ENCODE measurements at places on chromosomes 1 and 21.
A peak's percentile ranks its signal among the peaks of the same experiment; 100 is the strongest.

GRCh38 chr1:151372058-151372934 is at the start of gene SELENBP1:
Gene SELENBP1 (minus strand): TSS chr1:151372705. CDS start chr1:151372641, 64 bp downstream.
- peak; percentile 77 for DNase-seq

DNA sequence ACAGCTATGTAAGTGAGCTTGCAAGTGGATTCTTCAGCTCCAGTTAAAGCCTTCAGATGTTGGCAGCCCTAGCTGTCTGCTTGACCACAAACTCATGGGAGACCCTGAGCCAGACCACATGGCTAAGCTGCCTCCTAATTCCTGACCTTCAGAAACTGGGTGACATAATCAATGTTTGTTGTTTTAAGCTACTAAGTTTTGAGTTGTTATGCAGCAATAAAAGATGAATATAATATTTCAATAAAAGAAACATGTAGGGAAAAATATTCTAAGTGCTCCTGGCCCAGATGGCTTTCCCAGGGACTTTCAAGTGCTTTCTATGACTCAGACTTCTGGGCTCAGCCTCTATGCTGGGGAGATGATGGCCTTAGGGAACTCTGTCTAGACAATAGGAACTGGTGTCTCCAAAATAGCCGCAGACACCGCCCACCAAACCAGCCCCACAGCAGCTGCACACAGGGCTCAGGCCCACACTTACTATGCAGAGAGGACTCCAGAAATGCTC is 20.3 kb upstream of the AZIN2 start:
- no peak for DNase-seq

DNA sequence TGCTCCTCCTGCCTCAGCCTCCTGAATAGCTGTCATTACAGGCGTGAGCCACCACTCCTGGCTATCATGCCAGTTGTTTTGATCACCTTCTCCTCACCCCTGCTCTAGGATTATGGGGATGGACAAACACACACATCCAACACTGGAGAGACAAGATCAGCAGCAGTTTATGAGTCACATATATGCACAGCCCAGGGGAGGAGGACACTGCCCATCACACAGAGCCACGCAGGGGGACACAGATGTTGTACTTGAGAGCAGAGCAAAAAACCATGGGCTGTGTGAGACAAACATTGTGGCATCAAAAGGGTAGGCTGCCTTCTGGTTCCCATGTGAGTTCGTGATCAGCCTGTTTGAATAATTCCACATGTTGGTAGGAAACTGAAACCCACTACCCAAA is 32.1 kb downstream of the EDARADD start:
- no peak for DNase-seq

- DNase-seq, result no peak
Observed at GRCh38 chr1:108645564-108646184, 15.2 kb downstream of the HENMT1 start.

GRCh38 chr1:155946633-155947219 is 5.3 kb downstream of the RXFP4 start:
- no peak for DNase-seq

- no peak for DNase-seq
Observed at GRCh38 chr1:239354231-239354630, 32.1 kb upstream of the CHRM3 start.

- peak; percentile 92 for DNase-seq
Observed at GRCh38 chr1:156090840-156091188, 8.5 kb upstream of the MEX3A start.

- DNase-seq, result no peak
Observed at GRCh38 chr1:87274851-87275250, 53.8 kb upstream of the LMO4 start.

- peak; percentile 24 for DNase-seq
Observed at GRCh38 chr1:68313735-68314134, 81.4 kb upstream of the WLS start.

GRCh38 chr21:45846373-45847160 is 135.0 kb upstream of the COL6A1 start:
- no peak for DNase-seq

DNA sequence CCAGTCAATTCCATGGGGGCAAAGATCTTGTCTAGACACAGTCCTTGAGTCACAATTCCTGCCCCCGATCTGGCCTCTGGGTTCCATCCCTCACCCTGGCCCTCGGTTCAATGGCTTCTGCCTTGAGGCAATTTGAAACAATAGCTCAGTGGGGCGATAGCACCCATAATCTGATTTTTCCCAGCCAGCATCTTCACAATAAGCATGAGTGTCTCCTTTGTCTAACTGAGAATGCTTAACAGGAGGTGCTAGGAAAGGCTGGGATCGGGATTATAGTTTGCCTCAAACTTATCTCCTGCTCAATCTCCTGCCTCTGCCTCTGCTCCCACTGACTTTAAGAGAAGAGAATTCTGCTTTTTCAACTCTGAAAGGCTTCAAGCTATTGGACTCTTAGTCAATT is 293.9 kb upstream of the PROX1 start:
- DNase-seq, result peak; percentile 24

DNA sequence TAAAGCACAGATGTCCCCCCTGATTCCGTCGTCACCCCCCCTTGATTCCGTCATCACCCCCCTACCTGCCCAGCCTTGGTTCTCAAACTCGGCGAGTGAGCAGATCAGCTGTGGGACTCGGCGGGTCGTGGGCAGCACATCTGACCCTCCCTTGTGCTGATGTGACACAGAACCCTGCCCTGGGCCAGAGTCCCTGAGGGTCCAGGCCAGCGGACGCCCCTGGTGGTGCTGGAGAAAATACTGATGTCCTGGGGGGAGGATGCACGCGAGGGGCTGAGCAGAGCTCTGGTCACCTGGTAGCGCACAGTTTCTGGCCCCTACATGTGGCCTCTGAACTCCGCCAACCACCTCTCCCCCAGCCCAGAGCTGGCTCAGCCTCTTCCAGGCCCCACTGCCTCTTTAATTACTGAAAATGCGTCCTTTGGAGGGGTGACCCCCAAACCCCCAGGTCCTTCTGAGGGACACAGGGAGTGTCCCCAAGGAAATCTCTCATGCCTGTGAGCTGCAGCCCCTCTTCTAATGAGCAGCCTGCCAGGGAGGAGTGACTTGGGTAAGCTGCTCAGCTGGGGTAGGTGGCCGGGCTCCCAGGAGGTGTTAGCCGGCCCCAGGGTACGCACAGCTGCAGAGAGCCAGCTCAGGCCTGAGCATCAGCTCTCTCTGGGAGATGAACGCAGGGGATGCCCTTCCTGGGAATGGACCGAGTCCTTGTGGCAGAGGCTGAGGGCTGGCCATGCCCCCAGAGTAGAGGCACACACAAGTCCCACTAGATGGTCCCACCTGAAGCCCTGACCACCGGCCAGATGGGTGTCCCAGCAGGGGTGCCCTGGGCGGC is 129.5 kb upstream of the ARHGEF16 start:
- DNase-seq, result no peak

DNA sequence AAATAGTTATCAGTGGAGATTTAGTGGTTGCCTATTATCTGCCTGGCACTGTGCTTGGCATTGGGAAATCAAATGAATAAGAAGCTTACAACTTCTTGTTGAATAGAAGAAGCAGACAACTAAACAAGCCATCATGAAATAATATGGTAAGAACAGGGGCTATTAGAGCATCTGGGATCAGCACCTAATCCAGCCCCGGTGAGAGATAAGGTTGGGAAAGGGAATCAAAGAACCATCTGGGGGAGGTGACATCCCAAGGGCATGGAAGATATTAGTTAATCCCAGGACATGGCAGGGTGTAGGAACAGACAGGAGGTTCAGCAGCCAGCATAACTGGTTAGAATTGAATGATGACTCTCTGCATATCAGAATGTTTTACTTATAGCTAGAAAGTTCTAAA is 36.3 kb upstream of the SUCO start:
- DNase-seq, result no peak

- DNase-seq, result no peak
Observed at GRCh38 chr1:67629370-67630075, 55.5 kb upstream of the GADD45A start.

DNA sequence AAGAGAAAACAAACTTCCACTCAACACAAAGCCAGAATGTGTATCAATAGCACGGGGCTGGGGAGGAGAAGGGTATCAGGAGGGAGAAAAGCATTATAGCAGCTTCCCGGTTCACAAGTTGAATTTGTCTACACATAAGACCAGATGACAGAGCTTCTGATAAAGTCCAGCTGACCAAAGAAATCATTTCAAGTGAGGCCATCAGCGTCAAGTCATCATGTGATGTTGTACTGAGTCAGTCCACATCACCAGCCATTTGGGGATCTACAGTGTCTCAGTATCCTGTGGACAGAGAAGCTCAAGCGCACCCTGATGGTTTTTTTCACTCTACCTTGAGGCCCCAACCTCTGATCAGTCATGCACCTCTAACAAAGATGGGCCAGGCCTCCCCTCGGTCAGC is 33.0 kb downstream of the SETD4 start:
- DNase-seq, result no peak

DNA sequence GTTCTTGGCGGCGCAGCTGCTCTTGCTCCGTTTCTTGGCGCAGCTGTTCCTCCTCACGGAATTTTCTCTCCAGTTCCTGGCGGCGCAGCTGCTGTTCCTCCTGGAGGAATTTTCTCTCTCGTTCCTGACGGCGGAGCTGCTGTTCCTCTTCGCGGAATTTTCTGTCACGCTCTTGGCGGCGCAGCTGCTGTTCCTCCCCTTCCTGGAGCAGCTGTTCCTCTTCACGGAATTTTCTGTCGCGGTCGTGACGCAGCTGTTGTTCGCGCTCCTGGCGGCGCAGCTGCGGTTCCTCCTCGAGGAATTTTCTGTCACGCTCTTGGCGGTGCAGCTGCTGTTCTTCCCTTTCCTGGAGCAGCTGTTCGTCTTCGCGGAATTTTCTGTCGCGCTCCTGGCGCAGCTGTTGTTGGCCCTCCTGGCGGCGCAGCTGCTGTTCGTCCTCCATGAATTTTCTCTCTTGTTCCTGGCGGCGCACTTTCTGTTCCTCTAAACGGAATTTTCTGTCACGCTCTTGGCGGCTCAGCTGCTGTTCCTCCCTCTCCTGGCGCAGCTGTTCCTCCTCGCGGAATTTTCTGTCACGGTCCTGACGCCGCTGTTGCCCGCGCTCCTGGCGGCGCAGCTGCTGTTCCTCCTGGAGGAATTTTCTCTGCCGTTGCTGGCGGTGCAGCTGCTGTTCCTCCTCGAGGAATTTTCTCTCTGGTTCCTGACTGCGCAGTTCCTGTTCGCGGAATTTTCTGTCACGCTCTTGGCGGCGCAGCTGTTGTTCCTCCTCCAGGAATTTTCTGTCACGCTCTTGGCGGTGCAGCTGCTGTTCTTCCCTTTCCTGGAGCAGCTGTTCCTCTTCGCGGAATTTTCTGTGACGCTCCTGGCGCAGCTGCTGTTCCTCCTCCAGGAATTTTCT is 7.0 kb downstream of the TCHH start:
- DNase-seq, result peak; percentile 4

GRCh38 chr1:2411801-2412394 is 466 bp downstream of the PEX10 start:
- DNase-seq, result no peak

Measured in neural progenitor cell (in vitro differentiated cells).